ENCODE measurements at places on chromosomes 3 and 15.

GRCh38 chr3:46348823-46349482 is 5.0 kb upstream of the CCR2 start:
- no peak for DNase-seq

DNA sequence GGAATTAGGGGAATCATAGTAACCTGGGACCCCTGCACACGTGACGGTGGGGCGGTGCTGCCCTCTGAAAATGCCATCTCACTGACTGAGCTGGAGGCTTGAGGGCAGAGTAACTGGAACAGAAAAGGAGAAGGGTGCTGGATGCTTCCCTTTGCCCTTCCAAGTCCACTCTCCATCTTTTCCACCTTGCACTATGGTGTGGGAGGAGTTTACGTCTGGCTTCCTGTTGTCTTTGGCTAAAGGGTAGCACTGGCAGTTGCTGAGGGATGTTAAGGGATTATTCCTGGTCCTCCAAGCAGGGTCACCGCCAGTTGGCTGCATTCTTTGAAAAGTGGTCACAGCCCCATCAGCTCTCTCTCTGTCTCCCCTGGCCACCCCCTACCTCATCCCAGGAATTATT is 129.4 kb upstream of the SNTN start:
- DNase-seq, result no peak

GRCh38 chr15:44296625-44297524 is 8.4 kb downstream of the GOLM2 start:
- no peak for DNase-seq

DNA sequence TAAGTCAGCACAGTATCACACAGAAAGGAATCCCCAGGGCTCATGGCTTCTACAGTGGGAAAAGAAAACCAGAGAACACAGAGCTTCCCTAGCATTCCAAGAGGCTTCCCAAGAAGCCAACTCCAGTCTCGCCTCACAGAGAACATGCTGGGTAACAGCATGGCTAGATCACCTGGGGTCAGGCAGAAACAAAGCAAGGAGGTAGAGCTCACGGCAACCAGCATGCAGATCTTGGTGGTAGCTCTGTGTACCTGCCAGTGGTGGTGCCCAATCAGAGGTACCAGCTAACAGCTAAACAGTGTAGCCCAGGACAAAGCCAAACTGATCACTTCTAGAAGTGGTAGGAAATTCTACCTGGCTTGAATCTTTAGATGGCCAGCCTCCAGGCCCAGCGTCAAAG is 31.3 kb downstream of the POLQ start:
- no peak for DNase-seq

GRCh38 chr15:25171111-25171811 is 216.5 kb downstream of the SNRPN start:
- no peak for DNase-seq

DNA sequence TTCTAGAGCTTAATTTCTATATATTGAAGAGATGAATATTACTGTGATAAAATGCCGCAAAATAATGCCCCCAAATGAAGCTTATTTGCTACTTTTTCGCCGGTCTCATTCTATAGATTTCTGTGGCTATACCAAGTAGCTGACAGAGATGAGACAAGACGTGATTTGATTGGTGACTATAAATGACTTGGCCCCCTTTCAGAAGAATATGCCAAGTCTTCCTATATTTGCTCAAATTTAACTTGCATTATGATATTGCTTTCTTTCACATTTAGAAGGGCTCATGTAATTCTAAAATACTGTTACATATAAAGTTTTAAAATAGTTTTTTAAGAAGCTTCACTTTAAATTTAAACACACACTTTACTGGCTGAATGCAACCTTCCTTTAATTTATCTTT is 180.1 kb downstream of the SUCLG2 start:
- DNase-seq, result no peak

DNA sequence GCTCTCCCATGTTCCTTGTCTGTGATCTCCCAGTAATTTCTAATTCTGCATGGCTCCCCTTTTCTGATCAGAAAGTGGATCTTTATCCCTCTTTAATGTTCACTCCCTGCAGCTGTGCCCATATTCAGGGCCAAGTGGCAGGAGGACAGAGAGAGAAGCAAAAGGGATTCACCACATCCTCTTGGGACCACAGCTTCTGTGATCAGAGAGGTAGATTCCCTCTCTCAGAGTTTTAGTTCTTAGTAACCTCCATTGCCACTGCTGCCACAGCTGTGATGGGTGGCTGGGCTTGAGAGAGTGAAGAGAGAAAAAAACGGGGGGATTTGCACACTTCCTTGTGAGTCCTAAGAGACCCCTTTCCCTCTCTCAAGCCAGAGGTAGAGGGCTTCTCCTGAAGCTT is 49.2 kb downstream of the GLCE start:
- no peak for DNase-seq

DNA sequence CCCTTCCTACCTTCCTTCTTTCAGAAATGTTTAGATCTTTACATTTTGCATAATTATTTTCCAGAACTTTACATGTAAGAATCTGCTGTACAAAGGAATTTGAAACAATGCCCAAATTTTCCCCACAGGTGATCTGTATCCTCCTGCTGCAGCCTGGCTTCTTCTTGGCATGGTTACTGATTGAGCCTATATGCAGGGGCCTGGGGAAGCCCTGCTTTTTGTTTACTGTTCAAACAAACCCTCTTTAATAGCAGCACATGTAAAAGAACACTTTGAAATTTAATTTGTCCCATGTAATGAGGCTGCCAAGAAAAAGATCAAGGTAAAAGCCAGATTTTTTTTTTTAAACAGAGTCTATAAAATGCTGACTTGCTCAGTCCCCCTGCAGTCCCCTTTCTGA is 432.2 kb downstream of the TUSC7 start:
- no peak for DNase-seq

GRCh38 chr3:14582045-14582410 is 41.9 kb upstream of the GRIP2 start:
- no peak for DNase-seq

- peak; percentile 94 for DNase-seq
Measured at GRCh38 chr15:80058851-80059785, at the start of gene ZFAND6. Gene ZFAND6, plus strand, starts transcription at chr15:80059676. Its CDS starts 60,669 bp downstream, at chr15:80120345.

- DNase-seq, result no peak
Measured at GRCh38 chr15:76209942-76210341, 101.3 kb downstream of the ETFA start.

- DNase-seq, result no peak
Measured at GRCh38 chr3:136184703-136185102, 11.4 kb downstream of the MSL2 start.

GRCh38 chr3:40821315-40821714 is 296.6 kb downstream of the ZNF621 start:
- no peak for DNase-seq

- no peak for DNase-seq
Measured at GRCh38 chr3:186452517-186452916, 90.5 kb upstream of the DGKG start.

GRCh38 chr3:152626226-152626625 is 208.7 kb upstream of the P2RY1 start:
- no peak for DNase-seq

GRCh38 chr3:74801924-74802323 is 187.5 kb upstream of the CNTN3 start:
- no peak for DNase-seq

DNA sequence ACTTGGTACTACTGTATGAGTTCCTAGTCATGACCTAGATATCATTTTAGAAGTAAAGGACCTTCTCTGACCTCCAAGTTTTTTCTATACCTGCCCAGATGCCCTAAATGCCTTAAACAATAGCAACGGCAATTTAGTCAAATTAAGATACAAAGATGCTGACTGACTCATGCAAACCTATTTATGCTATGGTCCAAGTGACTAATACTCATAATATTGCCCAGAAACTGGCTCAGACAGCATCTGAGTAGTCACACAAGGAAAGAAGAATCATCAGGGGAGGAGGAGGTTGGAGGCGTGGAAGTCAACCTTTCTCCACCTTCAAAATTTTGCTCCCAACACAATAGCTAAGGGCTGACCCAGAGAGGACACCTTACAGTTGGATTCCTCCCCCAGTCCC is 6.8 kb downstream of the FYCO1 start:
- DNase-seq, result no peak

DNA sequence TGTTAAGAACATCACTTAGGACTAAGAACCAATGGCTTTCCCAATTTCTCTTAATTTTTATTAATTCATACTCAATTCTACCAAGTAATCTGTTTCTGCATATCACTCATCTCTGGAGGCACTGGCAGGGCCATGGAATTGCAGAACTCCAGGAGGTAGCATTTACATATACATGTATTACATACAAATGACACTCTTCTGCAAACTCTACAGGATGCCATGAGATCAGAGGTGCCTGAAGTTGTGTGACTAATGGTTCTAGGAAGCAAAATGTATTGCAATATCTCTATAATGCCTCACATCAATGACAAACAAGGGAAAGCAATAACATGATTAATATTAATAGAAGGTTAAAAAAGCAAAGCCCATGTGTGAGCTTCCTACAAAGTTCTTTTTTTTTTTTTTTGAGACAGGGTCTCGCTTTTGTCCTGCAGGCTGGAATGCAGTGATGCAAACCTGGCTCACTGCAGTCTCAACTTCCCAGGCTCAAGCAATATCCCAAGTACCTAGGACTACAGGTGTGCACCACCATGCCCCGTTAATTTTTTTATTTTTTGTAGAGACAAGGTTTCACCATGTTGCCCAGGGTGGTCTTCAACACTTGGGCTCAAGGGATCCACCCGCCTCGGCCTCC is 33.0 kb downstream of the DENND6A start:
- DNase-seq, result no peak

GRCh38 chr3:58645726-58646125 is 20.8 kb downstream of the FAM3D start:
- no peak for DNase-seq

- no peak for DNase-seq
Measured at GRCh38 chr3:195860456-195860855, 47.9 kb downstream of the TNK2 start.

DNA sequence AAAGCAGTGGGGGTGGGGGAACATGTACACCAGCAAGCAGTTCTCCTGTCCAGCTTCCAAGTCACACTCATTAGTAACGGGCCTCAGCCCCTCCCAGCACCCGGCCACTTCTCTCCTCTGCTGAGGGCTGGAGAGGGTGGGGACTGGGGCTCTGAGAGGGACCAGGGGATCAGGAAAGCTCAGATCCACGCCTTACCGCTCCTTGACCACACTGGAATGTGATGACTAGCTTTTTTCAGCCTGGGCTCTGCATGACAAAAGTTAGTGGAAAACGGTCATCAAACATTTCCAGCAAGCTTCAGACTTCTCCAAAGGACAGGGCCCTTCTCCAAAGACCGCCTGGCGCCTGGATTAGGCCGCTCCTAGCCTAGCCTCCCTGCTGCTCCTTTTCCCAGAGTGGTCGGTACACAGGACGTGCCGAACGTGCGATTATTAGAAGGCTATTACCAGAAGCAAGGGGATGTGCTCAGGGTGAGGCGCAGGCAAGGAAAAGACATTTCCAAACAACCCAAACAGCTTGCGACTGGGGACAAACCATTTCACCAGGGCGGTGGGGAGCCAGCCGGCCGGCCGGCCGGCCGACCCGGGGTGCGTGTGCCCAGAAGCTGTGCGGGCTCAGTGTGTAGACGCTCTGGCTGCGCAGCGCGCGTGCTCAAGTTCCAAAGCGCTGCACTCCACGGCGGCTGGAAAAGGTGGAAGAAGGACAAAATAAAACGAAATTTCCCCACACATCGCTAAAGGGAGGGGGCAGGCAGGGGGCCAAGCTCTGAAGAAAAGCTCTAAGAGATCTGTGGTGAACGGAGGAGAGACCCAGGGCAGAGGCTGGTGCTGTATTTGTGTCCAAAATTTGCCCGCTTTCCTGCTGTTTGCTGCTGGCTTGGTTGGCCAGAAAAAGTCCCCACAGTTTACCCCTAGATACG is 51.0 kb upstream of the SSR3 start:
- DNase-seq, result no peak

GRCh38 chr15:97037080-97037479 is 706.6 kb downstream of the NR2F2 start:
- no peak for DNase-seq

GRCh38 chr15:64191971-64192830 is 29.4 kb upstream of the PPIB start:
- DNase-seq, result no peak

Measured in stimulated activated CD4-positive, alpha-beta T cell treated with anti-CD3 and anti-CD28 coated beads, Interleukin-4, amount 100 ng/mL, for 4 hours (primary cell).